Stimulated activated CD4-positive, alpha-beta T cell treated with anti-CD3 and anti-CD28 coated beads, TNF-alpha, amount 100 ng/mL, for 24 hours (primary cell): ENCODE measurements at places on chromosomes 2 and 18.

DNA sequence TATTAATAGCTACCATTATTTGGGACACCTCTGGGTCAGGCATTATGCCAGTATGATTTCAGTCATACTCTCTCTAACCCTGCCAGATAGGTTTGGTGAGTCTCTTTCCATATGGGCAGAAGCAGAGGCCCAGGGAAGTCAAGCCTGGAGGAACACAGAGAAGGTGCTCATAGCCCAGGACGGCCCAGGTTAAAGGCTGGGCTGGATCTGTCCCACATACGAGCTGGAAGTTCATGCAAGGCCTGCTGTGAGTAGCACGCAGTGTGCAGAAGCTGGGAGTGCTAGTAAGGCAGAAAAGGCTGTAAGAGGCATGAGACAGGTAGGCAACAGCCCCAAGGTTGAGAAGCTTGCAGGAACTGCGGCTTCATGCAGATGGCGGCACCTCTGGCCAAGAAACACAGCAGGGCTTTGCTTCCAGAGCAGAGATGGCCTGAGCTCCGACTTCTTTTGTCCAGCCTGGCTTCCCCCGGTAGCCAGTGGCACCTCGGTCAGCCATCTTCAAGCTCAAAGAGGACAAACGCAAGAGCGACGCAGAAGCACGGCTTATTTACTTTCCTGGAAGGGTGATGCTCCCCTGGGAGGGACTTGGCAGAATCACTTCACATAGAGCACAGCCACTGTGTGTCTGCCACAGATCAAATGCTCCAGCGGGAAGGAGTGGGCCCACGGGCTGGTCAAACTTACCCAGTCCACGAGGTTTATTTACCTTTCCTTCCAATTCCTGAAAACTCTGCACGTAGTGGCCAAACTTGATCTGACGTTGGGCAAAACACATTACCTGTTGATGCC lies 58.5 kb upstream of the MAP4K4 start:
- DNase-seq: no peak

GRCh38 chr2:125455110-125455509 lies 1200.8 kb upstream of the GYPC start:
- DNase-seq: no peak

- DNase-seq: no peak
Observed at GRCh38 chr2:197007716-197008628, 81.5 kb upstream of the PGAP1 start.

- no peak for DNase-seq
Observed at GRCh38 chr2:240983996-240984498, 14.4 kb upstream of the SNED1 start.

DNA sequence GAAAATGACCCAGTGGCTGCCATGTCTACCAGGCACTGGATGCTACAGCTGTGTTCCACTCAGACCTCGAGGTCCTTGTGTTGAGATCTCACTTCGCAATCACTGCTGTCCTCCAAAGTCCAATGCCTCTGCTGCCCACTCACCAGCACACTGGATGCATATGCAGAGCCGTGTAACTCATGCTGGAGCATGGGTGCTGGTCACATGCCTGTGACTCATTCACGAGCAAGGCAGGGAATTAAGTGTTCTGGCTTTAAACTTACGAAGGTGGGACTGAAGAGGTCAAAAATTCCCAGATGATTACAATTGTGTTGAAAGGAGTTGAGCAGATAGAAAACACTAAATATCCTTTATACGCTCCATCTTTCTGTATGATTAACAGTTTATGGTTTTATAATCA lies 417.5 kb downstream of the NUP35 start:
- no peak for DNase-seq

DNA sequence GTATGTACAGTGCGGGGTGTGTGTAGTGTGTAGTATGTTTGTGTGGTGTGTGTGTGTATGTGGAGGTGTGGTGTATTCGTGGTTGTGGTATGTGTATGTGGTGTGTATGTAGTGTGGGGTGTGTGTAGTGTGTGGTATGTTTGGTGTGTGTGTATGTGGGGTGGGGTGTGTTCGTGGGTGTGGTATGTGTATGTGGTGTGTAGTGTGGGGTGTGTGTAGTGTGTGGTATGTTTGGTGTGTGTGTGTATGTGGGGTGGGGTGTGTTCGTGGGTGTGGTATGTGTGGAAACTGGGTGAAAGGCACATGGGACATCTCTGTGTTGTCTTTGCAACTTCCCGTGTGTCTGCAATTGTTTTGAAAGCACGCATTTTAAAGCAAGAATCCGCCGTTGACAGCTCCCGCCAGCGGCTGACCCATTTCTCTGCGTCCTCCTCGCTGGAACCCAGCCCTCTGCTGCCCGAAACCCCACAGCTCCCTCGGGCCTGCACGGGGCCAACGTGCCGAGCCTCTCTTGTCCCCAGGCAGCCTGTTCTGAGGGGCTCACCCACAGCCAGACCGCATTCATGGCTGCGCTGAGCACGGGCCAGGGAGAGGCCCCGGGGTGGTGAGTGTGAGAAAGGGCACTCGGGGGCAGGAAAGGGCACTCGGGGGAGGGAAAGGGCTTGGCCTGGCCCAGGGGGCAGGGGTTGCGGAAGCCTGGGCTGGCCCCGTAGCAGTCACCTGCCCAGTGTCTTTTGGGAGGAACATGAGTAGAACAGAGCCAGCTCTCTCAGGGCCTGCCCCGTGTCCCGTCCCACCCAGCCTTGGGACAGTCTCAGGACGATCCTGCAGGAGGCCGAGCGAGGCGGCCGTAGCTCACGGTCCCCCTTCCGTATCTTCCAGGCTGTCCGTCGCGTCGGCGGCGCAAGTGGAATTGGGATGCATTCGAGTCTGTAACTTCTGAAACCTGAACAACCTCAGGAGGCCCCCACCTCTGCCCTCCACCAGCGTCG lies 61.4 kb downstream of the TWIST2 start:
- no peak for DNase-seq

DNA sequence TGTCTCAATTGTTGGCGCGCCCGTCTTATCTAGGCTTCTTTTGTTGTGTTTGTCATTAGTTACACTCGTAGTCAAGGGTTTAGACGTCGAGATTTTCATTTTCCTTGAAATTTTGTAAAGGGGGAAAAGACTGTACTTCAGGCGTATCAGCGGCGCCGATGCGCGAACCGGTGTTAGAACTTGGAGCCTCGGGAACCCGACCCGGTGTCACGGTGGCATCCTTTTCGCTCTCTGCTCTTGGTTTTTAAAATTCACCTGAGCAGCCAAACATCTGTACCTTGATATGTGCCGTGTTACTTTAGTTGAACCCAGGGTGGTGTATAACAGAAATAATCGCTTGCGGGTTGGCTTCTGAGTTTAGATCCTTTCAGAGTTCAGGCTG lies 643 bp downstream of the RMC1 start:
- DNase-seq: no peak

- no peak for DNase-seq
Observed at GRCh38 chr2:88095022-88095421, 27.4 kb downstream of the SMYD1 start.

GRCh38 chr18:55250768-55251173 lies 291.5 kb upstream of the CCDC68 start:
- DNase-seq: no peak

DNA sequence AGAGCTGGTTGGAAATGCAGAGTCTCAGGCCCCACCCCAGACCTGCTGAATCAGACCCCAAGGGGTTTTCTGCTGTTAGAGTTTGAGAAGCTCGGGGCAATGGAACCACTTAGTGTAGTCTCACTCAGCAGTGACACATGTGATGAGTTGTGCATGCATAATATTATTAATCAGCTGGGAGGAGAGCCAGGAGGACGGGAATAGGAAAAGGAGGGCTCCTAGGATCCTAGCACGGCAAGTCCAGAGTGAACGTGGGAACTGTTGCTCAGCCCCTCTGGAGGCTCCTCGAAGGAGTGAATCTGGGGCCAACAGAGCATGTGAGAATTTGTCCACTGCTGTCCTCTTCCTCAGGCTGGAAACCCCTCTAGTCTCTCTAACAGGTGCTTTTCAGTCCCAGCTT lies 87.1 kb downstream of the HS1BP3 start:
- DNase-seq: no peak

DNA sequence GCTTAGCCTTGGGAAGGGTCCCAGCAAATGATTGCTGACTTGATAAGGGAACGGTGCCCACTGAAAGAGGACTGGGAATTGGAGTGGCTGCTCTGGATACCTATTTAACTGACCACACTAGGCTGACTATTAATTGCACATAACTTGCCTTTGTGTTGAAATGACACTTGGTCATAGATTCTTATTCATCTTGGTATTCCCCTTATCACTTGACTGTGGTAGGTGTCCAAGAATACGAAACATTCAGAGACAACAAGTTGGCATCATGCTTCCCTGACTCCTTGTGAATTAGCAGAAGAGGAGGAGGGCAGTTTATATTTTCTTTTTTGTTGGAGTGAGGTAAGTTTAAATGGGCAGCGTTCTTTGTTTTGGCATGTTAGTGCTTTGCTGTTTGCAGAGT lies 13.4 kb downstream of the FMNL2 start:
- no peak for DNase-seq
